ENCODE measurements at places on chromosomes 13 and 19.

GRCh38 chr13:54357284-54357933 is 1328.8 kb downstream of the OLFM4 start:
- DNase-seq, result no peak

GRCh38 chr19:52724701-52725514 is 9.9 kb downstream of the ZNF611 start:
- no peak for DNase-seq

DNA sequence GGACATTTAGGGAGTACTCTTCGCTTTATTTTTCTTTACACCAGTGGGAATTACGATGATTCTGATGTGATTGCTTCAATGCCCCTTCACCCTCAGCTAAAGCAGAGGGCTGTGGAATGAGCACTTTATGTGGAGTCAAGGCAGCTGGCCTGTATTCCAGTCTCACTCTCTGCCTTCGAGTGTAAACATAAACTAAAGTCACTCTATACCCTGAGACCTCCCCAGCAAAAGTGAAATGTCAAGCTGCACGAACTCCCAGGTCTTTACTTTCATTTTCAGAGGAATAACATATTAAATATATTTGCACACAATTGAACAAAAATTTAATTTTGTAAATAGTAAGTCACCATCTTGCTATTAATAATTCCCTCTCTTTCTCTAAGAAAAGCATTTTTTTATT is 557.1 kb downstream of the DACH1 start:
- no peak for DNase-seq

DNA sequence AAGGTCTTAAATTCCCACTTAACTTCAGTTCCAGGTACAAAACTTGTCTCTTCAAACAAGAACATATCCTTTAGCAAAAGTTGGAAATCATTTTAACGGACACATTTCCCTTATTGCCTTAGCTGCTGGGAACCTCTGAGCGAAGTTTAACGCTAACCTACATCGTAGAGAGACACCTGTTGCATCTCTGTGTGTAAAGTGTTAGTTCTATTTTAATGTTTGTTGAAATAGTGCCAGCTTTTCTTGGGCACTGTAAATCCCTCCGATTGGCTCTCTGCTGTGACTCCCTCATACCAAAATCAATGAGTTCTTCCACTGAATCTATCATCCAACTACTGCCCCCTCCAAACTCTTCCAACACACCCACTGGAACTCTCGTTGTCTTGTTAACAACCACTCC is 2.3 kb upstream of the HIF3A start:
- DNase-seq, result no peak

DNA sequence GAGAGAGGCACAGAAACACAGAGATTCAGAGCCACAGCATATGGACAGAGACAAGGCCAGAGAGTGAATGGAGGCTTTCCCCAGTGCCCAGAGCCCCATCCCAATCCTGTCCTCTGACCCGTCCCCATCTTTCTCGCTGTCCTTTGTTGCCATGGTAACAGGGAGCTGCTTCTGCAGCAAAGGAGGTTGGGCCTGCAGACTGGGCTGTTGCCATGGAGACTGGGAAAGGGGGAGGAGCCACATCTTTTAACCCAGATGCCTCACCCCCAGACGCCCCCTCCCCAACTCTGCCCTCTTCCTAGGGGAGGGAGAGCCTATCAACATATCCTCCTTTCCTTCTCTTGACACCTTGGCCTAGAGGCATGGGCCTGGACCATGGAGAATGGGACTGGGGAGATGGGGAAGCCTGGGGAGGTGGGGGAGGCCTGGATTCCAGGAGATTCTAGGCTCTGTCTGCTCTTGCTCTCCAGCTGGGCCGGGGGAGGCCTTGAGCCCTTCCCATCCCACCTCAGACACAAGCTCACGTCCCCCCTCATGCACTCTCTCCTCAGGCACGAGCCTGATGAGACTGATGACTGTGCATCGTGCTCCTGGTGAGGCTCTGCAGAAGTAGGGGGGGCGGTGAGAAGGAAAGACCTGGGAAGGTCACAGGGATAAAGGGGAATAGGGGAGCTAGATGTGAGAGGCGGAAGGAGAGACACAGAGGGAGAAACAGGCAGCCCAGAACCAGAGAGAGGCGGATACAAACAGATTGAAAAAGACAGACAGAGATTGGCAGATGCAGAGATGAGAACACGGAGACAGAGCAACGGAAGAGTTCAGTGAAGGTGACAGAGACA is 2.1 kb upstream of the ATP1A3 start:
- DNase-seq, result no peak

DNA sequence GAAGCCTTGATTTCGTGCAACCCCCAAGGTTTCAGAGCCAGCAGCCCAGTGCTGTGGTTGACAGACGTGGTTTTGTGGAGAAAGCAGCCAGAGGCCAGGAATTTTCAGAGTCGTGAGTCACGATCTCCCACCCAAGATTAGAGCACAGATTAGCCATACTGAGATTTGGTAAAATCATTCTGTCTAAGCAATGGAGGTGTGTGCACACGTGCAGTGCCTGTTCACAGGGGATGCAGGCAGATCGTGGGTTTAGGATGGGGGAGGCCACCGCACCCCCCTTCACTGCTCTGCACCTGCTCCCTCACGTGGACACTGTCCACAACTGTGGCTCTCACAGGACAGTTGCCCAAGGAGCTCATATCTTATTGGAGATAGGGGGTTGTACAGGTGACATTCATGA is 46.6 kb upstream of the GPR183 start:
- DNase-seq, result no peak

DNA sequence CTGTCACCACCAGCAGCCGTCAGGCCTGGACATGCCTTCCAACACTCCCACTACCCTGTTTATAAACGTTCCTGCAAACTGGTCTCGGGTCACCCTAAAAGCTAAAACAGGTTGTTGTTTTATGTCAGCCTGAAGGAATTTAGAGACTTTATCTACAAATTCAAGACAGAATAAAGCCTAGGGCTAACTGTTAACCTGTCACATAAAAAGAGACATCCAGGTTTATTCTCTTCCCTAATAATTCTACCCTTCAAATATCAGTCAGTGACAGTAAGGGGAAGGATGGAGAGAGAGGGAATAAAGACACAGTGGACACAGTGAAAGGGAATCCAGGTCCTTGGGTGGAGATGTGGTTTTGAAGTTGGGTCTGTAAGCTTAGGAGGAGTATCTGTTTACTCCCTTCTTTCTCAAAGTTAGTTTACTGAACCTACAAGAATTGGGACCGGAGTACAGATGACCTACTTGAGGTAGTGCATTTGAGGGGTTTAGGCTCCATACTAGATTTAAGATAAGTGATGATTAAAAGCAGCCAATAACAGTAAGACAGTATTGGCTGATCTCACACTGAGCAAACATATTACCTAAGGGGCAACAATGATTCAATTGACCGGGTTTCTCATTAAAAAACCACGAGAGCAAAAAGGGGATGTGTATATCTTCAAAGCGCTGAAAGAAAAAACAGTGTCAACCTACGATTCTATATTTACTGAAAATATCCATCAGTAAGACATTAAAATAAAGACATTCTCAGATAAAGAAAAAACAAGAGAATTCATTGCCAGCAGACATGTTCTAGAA is 142.7 kb downstream of the USP12 start:
- no peak for DNase-seq

DNA sequence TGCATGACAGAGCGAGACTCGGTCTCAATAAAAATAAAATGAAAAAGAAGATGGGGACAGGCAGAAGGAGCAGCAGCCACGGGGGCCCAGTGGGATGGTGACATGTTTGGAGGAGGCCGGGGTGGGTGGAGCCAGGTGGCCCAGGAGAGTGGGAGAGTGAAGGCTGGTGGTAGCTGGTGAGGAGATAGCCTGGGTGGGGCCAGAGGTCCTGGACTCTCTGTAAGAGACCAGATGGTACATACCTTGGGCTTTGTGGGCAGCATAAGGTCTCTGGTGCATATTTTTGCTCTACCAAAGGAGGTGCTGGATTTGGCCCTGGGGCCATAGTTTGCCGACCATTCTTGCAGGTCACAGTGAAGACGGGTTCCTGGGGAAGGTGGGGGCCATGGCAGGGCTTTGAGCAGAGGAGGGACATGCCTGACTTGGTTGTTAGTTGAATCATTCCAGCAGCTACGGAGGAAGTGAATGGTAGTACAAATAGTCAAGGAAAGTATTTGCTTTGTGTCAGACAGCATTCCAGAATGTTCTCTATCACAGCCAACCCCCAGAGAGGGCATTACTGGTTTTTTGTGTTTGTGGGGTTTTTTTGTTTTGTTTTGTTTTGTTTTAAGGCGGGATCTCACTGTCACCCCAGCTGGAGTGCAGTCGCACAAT is 69.1 kb downstream of the ARHGEF18 start:
- DNase-seq, result no peak

DNA sequence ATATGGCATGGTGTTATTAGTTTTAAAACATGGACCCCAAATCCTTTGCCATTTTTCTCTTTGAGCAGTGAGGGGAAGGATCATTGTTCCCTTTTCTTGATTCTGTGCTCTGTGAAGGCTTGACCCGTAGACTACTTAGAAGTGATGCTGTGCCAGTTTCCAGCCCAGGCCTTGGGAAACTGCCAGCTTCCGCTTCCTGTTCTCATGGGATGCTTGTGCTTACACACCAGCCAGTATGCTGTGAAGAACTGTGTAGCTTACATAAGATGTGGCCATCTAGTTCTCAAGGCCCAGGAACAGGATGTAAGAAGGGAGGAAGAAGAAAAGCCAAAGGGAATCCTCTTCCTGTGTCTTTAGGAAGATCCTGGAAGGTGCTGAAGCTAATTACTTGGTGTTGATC is 180.9 kb downstream of the PCCA start:
- DNase-seq, result no peak

- no peak for DNase-seq
These were observed 3.5 kb downstream of the C19orf33 start for GRCh38 chr19:38307597-38307996.

- no peak for DNase-seq
These were observed 463 bp upstream of the POMP start for GRCh38 chr13:28658539-28658795.

DNA sequence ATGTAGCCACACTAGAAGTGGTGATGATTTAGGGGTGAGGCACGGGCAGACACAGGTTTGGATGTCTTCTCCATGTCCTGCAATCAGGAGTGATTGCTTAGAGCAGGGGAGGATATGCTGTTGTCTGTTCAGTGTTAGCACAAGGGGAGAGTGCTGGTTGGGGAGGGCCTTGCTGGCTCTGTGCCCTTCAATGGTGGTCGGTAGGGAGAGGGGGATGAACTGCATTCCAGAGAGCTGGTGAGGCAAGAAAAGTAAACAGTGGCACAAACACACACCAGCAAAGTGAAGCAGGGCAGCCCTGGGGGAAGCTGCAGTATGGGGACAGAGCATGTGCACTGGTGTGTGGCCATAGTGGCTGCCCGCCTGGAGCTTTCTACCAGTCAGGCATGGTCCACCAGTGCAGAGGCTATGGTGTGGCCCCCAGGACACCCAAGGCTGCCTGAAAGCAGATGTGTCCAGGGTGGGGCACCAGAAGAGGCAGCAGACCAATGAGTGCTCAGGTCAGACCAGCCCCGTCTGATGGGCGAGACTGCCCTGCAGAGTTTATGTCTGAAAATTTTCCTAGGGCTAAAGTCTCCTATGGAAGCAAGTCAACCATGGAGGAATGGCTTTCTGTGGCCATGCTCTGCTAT is 1676.9 kb downstream of the PCDH9 start:
- DNase-seq, result no peak

DNA sequence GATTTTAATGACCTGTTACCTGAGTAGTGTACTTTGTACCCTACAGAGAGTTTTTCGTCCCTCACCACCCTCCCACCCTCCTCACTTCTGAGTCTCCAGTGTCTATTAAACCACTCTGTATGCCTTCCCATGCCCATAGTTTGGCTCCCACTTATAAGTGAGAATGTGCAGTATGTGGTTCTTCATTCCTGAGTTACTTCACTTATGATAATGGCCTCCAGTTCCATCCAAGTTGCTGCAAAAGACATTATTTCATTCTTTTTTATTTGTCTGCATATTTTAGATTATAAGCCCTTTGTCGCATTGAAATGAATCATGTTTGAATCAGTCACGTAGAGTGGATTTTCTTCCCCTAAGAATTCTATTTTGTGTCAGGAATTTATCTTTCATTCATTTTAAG is 12.2 kb upstream of the HTR2A start:
- no peak for DNase-seq

- DNase-seq, result no peak
These were observed 4.5 kb upstream of the B3GNT8 start for GRCh38 chr19:41431426-41432386.

DNA sequence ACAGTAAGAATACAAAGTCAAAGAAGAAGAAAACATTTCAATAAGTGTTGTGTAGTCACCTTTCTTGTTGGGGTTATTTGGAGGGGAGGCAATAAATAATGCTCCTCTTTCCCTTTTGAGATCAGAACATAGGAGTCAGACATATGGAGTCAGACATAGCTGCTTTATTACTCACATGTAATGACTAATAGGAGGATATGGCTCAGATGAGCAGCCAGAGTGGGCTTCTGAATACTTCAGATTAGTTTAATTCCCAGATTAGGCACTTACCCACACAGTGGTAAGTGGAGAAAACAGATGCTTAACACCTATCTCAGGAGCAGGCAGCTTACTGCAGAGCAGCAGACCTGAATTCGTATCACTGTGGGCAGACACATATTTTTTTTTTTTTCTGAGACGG is 31.7 kb upstream of the C1QTNF9B start:
- no peak for DNase-seq

GRCh38 chr13:46717856-46718255 is 79.1 kb downstream of the ESD start:
- no peak for DNase-seq
